ENCODE measurements at places on chromosomes 12 and 14. TPM values are rescaled to one million over a fixed set of nuclear protein-coding genes. Genes with fewer than 3 reads are reported as not detected.

- no peak for DNase-seq
- no peaks in the 10 kb centered on the region for H3K27me3 ChIP-seq
- H3K4me3 ChIP-seq, result no peak overlapping the region
- H3K36me3 ChIP-seq, result peaks cover 16% of the 10 kb centered on the region
- H3K4me1 ChIP-seq, result no peaks in the 10 kb centered on the region
Measured at GRCh38 chr14:23626946-23627345, 9.2 kb upstream of the DHRS2 start.

DNA sequence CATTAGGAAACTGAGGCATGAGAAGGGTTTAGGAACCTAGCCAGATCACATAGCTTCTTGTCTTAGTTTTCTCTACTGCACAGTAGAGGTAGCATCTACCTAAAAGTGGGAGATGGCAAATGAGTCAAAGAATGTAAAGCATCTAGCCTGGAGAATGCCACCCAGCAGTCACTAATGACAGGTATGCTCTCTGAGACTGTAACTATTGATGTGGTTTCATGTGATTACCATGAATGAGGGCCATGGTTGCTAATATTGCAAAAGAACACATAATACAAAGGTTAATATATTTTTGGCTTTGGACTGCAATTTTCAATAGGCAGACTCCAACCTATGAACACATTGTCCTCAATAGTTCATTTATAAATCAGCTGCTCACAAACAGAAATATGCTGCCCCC lies 389.9 kb downstream of the GRIN2B start:
- no peak overlapping the region for H3K4me3 ChIP-seq
- peaks cover 13% of the 10 kb centered on the region for H3K4me1 ChIP-seq
- H3K27ac ChIP-seq, result no peak overlapping the region
- no peak for DNase-seq
- peaks cover 5% of the 10 kb centered on the region for H3K36me3 ChIP-seq

- no peak overlapping the region for H3K4me3 ChIP-seq
- no peak for DNase-seq
- H3K27me3 ChIP-seq, result no peaks in the 10 kb centered on the region
- H3K4me1 ChIP-seq, result peaks cover 10% of the 10 kb centered on the region
Measured at GRCh38 chr14:20799892-20800544, 2.6 kb downstream of the RNASE1 start.

- peak; percentile 91 for DNase-seq
- H3K4me3 ChIP-seq, result peak overlapping the region; percentile 89
- no peak overlapping the region for H3K27ac ChIP-seq
- H3K4me1 ChIP-seq, result peaks cover 4% of the 10 kb centered on the region
- no peaks in the 10 kb centered on the region for H3K36me3 ChIP-seq
Measured at GRCh38 chr14:75295491-75296345, 17.1 kb downstream of the FOS start.

GRCh38 chr12:95371571-95371970 lies 102.4 kb upstream of the METAP2 start:
- DNase-seq, result no peak
- H3K36me3 ChIP-seq, result no peaks in the 10 kb centered on the region
- no peak overlapping the region for H3K4me3 ChIP-seq
- H3K27ac ChIP-seq, result no peak overlapping the region
- H3K27me3 ChIP-seq, result no peaks in the 10 kb centered on the region

DNA sequence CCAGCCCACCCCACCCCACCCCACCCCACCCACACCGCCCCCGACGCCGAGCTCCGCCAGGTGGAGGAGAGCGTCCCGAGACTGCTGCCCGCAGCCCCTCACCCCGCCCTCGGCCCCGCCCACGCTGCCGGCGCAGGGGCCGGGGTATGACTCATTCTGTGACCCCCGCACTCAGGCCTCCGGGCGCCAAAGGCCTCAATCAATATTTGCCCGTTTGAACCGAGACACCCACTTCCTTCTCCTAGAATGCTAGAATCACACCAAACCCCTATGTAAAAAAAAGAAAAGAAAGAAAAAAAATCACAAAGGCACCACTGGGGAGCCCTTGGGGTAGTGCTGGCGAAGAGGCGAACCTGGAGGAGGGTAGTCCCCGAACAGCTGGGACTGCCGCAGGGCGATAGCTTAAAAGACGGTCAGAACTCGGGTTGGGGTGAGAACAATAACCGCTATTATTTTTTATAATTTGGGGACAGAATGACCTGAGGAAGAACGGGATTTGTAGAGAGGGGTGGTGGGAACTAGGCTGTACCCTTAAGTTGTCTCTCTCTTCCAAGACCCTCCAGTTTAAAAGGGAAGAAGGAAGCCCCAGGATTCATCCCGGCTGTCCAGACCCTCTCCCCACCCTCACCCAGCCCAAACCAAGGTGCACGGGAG lies 894 bp downstream of the KRT8 start:
- H3K4me1 ChIP-seq, result peaks cover 19% of the 10 kb centered on the region
- H3K27me3 ChIP-seq, result no peaks in the 10 kb centered on the region
- peak; percentile 81 for DNase-seq

GRCh38 chr14:20247646-20248246 lies 8.7 kb downstream of the OR11H4 start:
- no peak for DNase-seq
- peaks cover 10% of the 10 kb centered on the region for H3K36me3 ChIP-seq
- H3K4me1 ChIP-seq, result no peaks in the 10 kb centered on the region
- no peaks in the 10 kb centered on the region for H3K27me3 ChIP-seq

DNA sequence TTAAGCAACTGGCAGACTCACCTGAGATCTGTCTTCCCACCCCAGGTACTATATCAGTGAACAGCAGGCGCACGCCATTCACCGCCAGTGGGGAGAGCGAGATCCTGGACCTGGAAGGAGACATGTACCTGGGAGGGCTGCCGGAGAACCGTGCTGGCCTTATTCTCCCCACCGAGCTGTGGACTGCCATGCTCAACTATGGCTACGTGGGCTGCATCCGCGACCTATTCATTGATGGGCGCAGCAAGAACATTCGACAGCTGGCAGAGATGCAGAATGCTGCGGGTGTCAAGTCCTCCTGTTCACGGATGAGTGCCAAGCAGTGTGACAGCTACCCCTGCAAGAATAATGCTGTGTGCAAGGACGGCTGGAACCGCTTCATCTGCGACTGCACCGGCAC lies 544.5 kb downstream of the NRXN3 start:
- H3K4me3 ChIP-seq, result no peak overlapping the region
- no peak overlapping the region for H3K27ac ChIP-seq
- H3K36me3 ChIP-seq, result no peaks in the 10 kb centered on the region

GRCh38 chr12:31018790-31019505 lies 54.7 kb upstream of the DDX11 start:
- H3K27me3 ChIP-seq, result no peaks in the 10 kb centered on the region
- H3K27ac ChIP-seq, result no peak overlapping the region
- no peak for DNase-seq
- no peak overlapping the region for H3K4me3 ChIP-seq
- H3K4me1 ChIP-seq, result no peaks in the 10 kb centered on the region
- H3K36me3 ChIP-seq, result peaks cover 4% of the 10 kb centered on the region

- DNase-seq, result no peak
- H3K4me1 ChIP-seq, result peaks cover 3% of the 10 kb centered on the region
- no peaks in the 10 kb centered on the region for H3K27me3 ChIP-seq
- no peak overlapping the region for H3K4me3 ChIP-seq
Measured at GRCh38 chr14:95562892-95563685, 28.2 kb downstream of the GLRX5 start.

DNA sequence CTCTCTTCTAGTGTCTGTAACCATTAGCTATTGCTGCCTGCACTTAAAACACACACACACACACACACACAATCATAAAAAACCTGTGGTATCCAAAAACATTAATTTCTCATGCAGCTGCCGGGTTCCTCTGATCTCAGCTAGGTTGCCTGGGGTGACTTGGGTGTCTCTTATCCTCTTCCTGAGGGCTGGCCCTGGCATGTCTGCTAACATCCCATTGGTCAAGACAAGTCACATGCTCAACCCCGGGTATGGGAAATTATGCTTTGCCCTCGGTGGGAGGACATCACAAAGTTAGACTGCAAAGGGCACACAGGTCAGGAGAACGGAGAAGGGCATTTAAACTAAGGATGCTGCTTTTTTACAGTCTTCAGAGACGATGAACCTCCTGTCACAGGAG lies 55.7 kb downstream of the TRPV4 start:
- H3K4me1 ChIP-seq, result no peaks in the 10 kb centered on the region
- H3K27me3 ChIP-seq, result no peaks in the 10 kb centered on the region
- no peak overlapping the region for H3K27ac ChIP-seq
- H3K36me3 ChIP-seq, result no peaks in the 10 kb centered on the region

DNA sequence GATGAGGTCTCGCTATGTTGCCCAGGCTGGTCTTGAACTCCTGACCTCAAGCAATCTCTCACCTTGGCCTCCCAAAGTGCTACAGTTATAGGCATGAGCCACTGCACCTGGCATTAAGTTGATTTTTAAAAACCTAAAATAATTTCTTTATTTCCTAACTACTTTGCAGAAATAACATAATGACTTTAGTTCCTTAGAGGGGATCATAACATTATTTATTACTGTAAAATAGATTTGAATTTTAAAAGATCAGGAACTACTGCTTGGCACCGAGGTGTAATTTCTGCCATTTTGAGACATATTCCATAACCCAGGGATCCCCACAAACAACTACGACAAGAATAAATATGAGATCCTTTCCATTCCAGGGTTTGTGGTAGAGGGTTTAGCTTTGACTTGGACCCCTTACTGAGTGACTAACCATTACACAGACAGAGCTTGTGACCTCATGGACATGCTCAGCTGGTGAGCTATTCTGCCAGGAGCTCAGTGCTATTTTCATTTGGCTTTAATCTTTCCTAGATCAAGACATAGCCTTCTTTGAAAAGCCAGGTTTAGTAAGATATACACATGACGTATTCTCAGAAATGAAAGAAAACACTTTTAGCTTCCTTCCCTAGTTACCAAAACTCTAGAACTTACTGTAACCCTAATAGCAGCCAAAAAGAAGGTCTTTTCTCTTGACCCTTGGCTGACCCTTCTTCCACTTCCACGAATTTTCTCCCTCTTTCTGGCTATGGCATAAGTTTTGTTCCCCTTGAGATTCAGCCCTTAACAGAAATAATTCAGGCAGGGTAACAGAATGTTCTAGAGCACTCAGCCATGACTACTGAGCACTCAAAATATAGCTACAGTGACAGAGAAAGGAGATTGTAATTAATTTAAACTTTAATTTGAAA lies 75.1 kb upstream of the NUDT4 start:
- no peaks in the 10 kb centered on the region for H3K36me3 ChIP-seq
- no peak overlapping the region for H3K4me3 ChIP-seq
- H3K27ac ChIP-seq, result no peak overlapping the region
- DNase-seq, result no peak
- no peaks in the 10 kb centered on the region for H3K27me3 ChIP-seq
- H3K4me1 ChIP-seq, result no peaks in the 10 kb centered on the region

- no peak overlapping the region for H3K4me3 ChIP-seq
- no peaks in the 10 kb centered on the region for H3K27me3 ChIP-seq
- no peaks in the 10 kb centered on the region for H3K4me1 ChIP-seq
Measured at GRCh38 chr14:97010491-97011160, 213.4 kb downstream of the VRK1 start.

DNA sequence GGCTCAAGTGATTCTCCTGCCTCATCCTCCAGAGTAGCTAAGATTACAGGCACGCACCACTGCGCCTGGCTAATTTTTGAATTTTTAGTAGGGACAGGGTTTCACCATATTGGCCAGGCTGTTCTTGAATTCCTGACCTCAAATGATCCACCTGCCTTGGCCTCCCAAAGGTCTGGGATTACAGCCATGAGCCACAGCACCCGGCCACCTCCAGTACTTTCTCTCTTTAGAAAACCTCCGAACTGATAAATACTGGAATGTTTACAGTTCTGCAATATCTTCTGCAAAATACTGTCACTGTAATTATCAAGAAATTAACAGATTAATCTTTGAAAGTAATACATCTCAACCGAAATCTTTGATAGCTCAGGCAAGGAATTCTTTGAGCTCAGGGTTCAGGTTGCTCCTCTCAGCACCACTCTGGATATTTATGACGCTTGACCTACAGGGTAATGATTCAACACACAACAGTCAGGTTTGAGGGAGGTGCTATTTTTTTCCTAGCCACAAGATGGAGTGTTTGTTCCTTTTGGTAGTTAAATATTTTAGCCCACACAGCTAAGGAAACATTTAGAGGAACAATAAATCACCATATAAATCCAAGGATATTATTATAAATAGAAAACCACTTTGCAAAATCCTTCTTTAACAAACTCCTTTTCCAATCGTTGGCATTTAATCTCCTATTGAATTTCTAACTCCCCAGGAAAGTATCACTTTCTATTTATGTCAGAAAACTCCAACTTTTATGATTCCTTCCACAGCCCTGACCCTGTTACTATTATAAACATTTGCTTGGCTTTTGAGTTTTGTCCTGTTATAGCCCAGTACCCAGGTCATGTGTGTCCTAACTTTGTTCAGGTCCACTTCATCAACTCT lies 48.6 kb upstream of the GTF2A1 start:
- no peaks in the 10 kb centered on the region for H3K27me3 ChIP-seq
- no peaks in the 10 kb centered on the region for H3K4me1 ChIP-seq
- 0 out of 2 replicates have a peak, but pooled peaks cover 4% of the 10 kb centered on the region for H3K36me3 ChIP-seq
- H3K4me3 ChIP-seq, result no peak overlapping the region
- DNase-seq, result no peak

Gene PPP1R1A
- 8.5 TPM for total RNA-seq

Gene TTC9
- 17.4 TPM for total RNA-seq

Gene RFLNA
- total RNA-seq, result 9.7 TPM

Gene OTOGL
- 0.11 TPM for total RNA-seq

Gene HNF1A
- not detected for total RNA-seq

Gene PIWIL1
- not detected for total RNA-seq

Gene KLRD1
- not detected for total RNA-seq

Gene TBX3
- 0.07 TPM for total RNA-seq

Gene FKBP4
- 237 TPM for total RNA-seq

Gene C12orf56
- total RNA-seq, result 1.5 TPM

Gene RDH16
- 0.31 TPM for total RNA-seq

Gene KRT82
- not detected for total RNA-seq

Gene CIROP
- total RNA-seq, result not detected

Gene NGB
- total RNA-seq, result 0.11 TPM

All from H9 (cell line).